ENCODE measurements at places on chromosomes 5 and 9.

DNA sequence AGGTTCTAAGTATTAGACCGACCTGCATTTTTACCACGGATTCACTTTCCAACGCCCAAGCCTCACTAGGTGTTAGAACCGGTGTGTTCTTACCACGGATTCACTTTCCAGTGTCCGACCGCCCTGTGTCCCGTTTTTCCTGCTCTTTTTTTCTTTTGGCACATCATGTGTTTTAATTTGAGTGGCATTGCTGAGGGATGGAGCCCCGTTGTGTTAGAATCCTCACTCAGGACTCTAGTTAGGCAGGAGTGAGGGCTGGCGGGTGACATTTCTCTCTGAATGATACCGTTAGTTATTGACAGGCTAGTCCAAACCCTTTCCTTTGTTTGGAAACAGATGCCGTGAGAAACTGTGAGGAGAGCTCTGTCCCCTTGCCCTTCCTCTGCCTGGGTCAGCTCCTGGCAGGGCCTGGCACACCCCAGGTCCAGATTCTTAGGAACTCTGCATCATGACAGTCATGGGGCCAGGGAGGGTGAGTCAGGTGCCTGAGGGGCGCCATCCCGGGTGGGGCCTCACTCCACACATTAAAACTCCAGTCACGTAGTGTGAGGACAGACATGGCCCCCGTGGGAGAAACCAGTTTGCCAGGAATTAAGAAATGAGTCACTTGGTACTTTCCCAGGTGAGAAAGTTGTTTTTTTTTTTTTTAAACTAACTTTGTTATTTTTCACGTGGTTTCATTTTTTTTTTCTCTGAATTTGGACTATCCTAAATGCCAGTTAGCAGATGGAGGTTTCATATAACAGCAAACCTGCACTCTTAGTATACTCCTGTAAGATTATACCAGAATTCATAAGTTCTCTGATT, 15.8 kb downstream of the EXOC3 start:
- DNase-seq = peak; percentile 25

DNA sequence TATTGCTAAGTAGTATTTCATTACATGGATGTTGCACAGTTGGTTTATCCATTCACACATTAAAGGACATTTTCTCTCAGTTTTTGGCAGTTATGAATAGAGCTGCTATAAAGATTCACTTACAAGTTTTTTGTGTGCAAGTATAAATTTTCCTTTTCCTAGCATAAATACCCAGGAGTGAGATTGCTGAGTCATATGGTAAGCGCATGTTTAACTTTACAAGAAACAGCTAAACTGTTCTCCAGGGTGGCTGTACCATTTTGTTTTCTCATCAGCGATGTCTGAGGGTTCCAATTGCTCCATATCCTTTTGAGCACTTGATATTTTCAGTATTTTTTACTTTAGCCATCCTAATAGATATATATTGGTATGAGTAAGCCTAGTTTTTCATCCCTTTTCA, 16.4 kb upstream of the ABCA1 start:
- DNase-seq = no peak

DNA sequence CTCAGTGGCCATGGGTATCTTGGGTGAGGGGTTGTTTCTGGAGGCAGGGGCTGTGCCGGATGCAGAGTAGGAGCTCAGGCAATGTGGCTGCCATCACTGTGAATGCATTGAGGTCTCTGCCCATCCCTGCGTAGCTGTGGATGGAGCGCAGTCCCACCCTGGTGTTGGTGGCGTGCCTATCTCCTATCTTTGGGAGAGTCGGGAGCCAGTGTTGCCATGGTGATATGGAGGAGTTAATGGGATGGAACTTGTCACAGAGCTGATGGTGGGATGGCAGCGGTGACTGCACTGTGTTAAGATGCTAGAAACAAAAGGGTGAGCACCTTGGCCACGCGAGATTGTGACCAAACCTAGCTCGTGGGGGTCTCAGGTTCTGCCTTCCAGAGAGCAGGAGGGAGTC, 197.3 kb downstream of the MELK start:
- no peak for DNase-seq

DNA sequence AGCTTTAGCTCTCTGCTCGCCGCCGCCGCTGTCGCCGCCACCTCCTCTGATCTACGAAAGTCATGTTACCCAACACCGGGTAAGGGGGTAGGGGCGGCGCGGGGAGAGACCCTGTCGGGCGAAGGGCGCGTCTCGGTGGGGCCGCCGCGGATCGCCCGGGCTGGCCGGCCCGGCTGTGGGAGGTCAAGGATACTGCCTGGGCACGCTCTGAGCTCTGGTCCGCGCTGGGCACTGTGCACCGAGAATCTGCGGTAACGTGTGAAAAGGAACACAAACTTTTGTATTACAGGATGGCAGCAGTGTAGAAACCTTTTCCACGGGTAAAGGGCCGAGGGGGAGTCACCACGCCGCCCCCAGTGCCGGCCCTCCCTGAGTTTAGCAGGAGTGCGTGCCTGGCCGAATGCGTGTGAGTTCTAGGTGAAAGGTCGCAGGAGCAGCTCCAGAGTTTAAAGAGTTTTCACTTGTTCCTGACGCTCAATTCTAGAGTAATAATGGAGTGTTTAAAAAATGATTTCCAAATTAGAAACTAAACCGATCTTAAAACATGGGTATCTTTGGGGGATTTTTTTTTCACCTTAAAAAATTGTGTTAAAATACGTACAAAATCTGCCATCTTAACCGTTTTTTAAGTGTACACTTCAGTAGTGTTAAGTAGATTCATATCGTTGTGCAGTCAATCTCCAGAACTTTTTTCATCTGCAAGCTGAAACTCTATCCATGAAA, at the start of gene HSDL2:
Gene HSDL2, plus strand, starts transcription at position 7 of the 723 bp plus-strand sequence. Its CDS starts 56 bp downstream, at position 63.
- DNase-seq = peak; percentile 3

DNA sequence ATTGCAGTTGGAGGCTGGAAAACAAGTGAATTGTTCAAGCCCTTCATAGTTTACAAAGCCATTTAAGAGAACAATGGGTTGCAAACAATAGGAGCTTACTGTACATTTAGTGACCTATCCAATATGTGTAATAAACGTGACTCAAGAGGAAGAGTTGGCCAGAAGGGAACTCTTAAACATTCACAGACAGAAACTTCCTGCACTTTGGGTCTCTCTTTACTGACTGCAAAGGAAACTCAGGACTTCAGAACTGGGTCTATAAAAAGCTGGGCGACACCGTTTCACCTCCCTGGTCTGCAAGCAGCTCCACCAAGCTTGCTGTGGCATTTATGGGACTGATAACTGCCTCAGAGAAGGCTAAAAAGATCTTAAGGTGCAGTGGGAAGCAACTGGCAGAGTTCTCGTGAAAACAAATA, 48.7 kb upstream of the SPATA31D4 start:
- DNase-seq = no peak

- DNase-seq = no peak
These were observed 2.1 kb downstream of the CFAP77 start for GRCh38 chr9:132412089-132412488.

GRCh38 chr9:37554318-37554717, 21.9 kb downstream of the FBXO10 start:
- no peak for DNase-seq

DNA sequence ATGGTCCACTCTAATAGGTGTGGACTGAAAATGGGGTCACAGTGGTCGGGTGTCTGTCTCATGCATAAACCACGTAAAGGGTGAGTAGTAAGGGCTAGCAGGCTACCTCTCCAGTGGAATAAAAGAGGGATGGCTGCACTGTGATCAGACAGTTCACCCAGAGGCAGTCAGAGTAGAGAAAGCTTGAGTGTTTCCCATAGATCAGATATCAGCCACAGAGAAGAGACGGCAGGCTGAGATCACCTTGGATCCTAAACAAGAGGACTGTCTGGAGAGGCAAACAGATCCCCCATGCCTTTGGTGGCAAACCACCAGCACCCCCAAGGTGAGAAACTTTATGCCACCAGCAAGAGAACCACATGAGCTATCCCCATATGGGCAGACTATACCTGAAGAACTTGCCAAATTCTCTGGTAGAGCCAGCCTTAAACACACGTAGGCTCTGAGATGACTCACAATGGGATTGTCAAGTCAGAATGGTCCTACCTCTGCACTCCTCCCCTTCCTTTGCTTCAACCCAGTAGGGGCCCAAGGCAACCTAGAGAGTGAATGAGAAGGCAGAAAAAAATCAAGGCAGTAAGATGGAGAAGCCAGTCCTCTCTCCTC, 205.2 kb upstream of the MAP3K1 start:
- no peak for DNase-seq

- DNase-seq = no peak
These were observed 9.5 kb upstream of the SH3TC2 start for GRCh38 chr5:149072376-149072775.

DNA sequence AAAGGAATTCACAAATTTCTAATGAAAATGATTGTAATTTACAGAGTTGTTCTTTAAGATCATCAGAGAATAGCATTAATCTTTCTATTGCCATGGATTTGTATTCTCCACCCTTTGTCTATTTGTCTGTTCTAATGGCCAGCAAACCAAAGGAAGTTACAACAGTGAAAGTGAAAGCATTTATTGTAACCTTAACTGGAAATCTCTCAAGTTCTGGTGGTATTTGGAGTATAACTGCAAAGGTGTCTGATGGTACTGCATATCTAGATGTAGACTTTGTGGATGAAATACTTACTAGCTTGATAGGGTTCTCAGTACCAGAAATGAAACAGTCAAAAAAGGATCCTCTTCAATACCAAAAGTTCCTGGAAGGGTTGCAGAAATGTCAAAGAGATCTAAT, 21.7 kb downstream of the RMI1 start:
- no peak for DNase-seq

DNA sequence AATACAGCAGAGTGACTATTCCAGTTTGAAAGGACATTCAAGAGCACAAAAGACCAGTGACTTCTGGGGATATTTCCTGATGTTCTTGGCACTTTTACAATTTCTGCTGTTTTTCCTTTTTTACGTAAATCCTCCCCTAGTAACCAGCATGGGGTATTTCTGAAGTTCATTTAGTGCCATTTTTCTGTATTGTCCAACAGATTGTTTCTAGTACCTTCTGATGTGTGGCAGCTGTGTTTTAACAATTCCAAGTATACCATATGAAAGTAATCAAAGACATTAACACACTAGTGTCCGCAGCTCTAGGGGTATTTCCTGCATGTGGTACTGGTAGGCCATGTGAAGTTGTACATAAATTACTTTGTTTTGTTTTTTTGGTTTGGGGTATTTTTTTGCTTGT, 53.0 kb upstream of the SMARCA2 start:
- no peak for DNase-seq

DNA sequence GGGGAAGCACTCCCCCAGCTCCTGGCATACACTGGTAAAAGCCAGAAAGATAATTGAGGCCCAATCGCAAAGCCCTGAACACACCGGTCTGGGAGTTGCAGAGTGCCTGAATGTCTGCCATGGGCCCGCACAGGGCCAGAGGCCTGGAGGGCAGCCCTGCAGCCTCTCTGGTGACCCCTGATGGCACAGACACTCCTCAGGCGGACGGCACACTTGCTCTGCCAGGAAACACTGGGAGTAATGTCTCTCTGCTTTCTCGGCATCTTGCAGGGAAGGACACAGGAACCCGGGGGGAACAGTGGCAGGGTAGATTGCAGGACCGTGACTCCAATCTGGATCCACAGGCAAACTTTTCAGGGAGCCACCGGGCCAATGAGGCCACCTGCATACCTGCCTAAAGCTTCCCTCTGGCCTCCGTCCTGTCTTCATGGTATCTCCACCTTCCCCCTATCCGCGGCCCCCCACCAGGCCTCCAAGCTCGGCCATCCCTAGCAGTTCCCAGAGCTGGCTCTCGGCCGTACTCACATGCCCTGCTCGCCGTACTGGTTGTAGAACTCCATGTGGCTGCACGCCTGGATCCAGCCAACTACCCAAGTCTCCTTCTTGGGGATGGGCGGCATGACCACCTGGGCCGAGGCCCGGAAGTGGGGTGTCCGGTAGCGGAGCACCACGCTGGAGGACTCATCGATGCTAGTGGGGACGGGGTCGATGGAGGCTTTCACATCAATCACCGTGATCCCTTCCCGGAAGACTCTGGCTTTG, 797 bp downstream of the FAM78A start:
- DNase-seq = peak; percentile 28

GRCh38 chr9:93569621-93570174, 6.7 kb upstream of the PHF2 start:
- DNase-seq = no peak

- DNase-seq = no peak
These were observed 609.5 kb upstream of the CLINT1 start for GRCh38 chr5:158468444-158468843.

DNA sequence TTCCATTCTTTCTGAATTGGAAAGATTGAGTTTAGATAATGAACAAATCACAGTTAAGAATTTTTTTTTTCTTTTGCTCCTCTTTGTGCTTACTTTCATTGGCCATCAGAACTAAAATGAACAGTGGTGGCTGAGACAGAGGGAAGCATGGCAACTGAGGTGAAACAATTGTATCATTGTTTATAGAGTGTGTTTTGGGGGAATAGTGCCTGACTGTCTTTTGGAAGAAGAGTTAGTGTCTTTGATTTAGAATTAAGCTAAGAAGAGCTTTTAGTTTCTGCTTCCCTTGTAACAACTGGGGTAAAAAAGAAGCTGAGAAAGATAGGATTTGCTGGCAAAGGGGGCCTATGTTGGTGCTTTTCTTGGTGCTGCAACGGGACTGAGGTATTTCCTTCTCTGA, 24.0 kb downstream of the HSD17B4 start:
- no peak for DNase-seq

- DNase-seq = no peak
These were observed 64.4 kb upstream of the TRIO start for GRCh38 chr5:14078716-14079115.

GRCh38 chr9:122397749-122398148, 26.9 kb downstream of the PTGS1 start:
- DNase-seq = no peak

- DNase-seq = no peak
These were observed 356.9 kb downstream of the SLIT3 start for GRCh38 chr5:168944004-168944403.

GRCh38 chr5:133200256-133200655, 148.4 kb downstream of the HSPA4 start:
- no peak for DNase-seq

DNA sequence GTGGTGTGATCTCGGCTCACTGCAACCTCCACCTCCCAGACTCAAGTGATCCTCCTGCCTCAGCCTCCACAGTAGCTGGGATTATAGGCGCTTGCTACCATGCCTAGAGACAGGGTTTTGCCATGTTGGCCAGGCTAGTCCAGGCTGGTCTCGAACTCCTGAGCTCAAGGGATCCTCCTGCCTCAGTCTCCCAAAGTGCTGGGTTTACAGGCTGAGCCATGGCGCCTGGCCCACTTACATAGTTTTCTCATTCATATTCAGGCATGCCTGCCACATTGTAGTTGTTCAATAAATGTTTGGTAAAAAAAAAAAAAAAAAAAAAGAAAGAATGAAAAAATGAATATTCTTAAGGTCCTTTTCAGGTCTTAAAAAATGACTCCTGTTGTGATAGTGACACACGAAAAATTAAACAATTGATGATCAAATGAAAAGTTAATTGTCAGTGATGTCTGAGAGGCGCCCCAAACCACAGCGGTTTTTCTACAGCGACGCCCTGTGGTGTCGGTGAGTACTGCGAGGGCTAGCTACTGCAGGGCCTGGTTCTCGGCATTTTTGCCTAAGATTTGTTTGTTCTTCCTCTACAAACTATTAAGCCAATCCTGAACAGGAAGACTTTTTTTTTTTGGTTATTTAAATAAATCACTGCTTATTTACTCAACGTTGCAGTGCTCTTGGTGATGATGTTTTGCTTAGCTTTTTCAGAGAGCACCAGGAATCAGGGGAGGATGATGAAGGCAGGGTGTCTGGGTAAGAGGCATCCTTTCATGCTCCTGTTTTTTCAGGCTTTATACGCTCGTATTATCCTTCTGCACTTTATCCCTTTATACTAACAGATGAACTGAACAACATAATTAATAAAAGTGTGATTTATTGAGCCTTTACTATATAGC, 67.0 kb upstream of the DPYSL3 start:
- no peak for DNase-seq

Data from CD4-positive, alpha-beta T cell treated with Interleukin-6 at 100 ng/mL for 8 hours (primary cell).